ENCODE measurements at places on chromosomes 2 and 18.

GRCh38 chr2:108535357-108535631, 1.0 kb downstream of the LIMS1 start:
- no peaks in the 10 kb centered on the region for H3K27me3 ChIP-seq
- H3K36me3 ChIP-seq: no peaks in the 10 kb centered on the region
- peaks cover 28% of the 10 kb centered on the region for H3K4me1 ChIP-seq
- H3K4me3 ChIP-seq: peak overlapping the region; percentile 45
- H3K27ac ChIP-seq: no peak overlapping the region

GRCh38 chr2:49950646-49951045, 796.3 kb upstream of the FSHR start:
- H3K27me3 ChIP-seq: no peaks in the 10 kb centered on the region
- no peak overlapping the region for H3K27ac ChIP-seq
- no peaks in the 10 kb centered on the region for H3K4me1 ChIP-seq
- DNase-seq: no peak
- H3K36me3 ChIP-seq: no peaks in the 10 kb centered on the region
- H3K4me3 ChIP-seq: no peak overlapping the region

DNA sequence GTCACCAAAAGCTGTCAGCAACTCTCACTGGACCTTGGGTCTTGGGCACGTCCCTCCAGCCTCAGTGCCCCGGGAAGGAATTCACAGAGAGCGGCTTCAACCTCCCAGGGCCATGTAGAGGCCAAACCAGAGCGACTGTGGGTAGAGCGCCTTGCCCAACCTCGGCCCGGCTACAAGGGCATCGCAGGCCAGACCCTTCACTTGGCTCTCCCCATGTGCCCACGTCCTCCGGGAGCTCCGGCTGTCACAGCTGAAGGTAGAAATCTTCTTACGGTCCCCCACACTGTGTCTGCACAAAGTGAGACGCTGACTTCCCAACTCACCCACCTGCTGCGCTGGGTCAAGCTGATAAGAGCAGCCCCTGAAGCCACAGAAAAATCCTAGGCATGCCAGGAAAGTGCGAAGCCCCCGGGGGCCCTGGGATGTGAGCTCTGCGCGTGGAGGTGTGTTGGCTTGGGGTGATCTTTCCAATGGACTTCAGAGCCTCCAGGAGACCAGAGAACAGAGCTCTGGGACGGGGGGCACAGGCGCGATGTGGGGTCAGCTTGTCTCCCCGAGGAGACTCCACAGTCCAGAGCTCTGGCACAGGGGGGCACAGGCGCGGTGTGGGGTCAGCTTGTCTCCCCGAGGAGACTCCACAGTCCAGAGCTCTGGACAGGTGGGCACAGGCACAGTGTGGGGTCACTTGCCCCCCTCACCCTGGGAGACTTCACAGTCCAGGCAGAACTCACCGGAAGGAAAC, 105.5 kb downstream of the RTP5 start:
- no peak for DNase-seq
- H3K4me3 ChIP-seq: no peak overlapping the region
- no peak overlapping the region for H3K27ac ChIP-seq
- no peaks in the 10 kb centered on the region for H3K4me1 ChIP-seq
- no peaks in the 10 kb centered on the region for H3K27me3 ChIP-seq

GRCh38 chr2:63772061-63772460, 69.6 kb upstream of the UGP2 start:
- H3K4me3 ChIP-seq: no peak overlapping the region
- H3K4me1 ChIP-seq: no peaks in the 10 kb centered on the region
- DNase-seq: no peak
- H3K36me3 ChIP-seq: no peaks in the 10 kb centered on the region

DNA sequence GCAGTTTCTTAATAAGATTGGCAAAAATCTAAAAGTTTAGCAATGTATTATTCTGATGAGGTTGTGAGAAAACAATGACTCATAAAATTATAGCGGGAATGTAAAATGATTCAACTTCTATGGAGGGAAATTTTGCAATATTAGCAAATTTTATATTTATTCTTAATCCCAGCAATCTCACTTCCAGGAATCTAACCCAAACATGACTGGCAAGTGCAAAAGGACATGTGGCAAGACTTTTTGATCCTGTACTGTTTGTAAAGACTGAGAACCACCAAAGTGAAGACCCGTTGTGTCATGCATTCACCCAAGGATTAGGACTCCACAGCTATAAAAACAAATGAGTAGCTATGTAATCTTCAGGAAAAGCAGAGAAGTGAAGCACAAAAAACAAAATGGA, 234.8 kb upstream of the KYNU start:
- DNase-seq: no peak
- no peaks in the 10 kb centered on the region for H3K27me3 ChIP-seq
- no peak overlapping the region for H3K4me3 ChIP-seq
- H3K36me3 ChIP-seq: no peaks in the 10 kb centered on the region
- H3K4me1 ChIP-seq: no peaks in the 10 kb centered on the region

DNA sequence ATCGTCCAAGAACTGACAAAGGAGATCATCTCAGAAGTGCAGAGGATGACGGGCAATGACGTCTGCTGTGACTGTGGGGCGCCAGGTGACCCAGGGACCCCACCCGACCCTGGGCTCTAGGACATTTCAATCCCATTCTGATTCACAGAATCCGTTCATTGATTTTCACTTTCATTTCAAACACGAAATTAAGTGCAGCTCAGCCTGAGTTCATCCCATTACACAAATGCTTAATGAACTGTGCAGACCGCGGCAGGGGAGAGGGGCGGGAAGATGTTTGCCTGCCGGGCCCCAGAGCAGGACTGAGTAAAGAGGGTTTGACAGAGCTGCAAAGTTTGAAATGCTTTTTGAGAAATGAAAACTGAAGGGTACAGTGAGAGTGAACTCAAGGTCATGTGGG, 67.1 kb downstream of the ITGB1BP1 start:
- H3K27ac ChIP-seq: no peak overlapping the region
- no peaks in the 10 kb centered on the region for H3K4me1 ChIP-seq
- no peaks in the 10 kb centered on the region for H3K36me3 ChIP-seq
- H3K4me3 ChIP-seq: no peak overlapping the region
- DNase-seq: no peak

DNA sequence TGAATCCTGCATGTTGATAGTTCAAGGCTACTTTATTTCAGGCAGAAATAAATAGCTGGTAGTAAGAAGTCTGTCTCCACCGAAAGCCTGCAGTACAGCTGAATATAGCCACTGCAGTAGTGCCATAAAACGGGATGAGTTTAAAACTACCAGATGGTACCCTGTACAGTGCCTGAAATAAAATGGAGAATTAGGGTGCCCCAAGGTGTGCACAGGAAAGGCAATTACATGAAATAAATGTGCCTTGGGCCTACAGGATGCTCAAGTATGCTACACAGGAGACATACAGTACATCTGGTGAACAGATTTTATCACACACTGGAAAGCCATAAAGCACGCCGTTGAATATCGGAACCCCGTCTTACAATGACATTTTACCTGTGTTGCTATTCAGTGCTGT, 447.7 kb upstream of the HNRNPA3 start:
- H3K27me3 ChIP-seq: no peaks in the 10 kb centered on the region
- H3K27ac ChIP-seq: no peak overlapping the region
- H3K4me1 ChIP-seq: no peaks in the 10 kb centered on the region
- H3K4me3 ChIP-seq: no peak overlapping the region
- DNase-seq: no peak
- no peaks in the 10 kb centered on the region for H3K36me3 ChIP-seq

DNA sequence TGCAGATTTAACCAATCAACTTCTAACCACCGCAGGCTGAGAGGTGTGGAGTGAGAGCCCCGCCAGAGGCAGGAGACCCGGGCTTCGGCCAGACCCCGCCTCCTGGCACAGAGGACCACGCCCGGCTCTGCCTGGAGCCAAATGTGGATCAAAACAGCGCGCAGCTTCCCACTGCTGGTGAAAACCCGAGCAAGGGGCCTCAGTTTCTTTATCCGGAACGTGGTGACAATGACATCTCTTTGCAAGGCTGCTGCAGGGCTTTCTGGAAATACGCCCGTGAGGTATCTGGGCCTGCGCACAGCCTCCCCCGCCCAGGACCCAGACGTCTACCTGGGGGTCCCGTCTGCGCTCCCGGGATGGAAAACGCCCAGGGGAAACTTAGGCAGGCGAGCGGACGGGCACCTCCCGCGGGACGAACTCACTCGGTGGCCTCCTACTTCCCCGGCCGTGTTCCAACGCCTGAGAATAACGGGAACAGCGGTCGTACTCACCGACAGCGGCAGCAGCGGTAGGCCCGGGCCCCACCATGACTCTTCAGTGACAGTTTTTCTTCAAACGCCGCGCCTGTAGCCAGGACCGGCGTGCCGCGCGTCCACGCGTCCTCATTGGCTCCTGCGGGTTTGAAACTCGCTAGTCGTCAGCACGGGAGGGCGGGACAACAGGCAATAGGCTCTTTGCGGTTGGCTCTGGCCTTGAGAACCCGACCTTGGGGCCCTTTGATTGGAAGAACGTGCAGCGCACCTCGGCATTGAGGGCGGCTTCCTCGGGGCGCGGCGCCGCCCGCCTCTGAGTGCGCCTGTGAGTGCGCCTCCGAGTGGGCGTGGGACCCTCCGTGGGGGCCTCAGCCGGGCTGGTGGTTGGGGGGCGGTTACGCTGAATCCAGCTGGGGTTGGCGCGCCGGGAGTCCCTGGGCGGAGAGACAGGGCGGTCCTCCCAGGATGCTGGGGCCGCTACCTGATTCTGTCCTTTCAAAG, at the start of gene CKAP2L:
Gene CKAP2L (minus strand): TSS at position 539 of the 974 bp plus-strand sequence. CDS start 11 bp downstream, at position 528.
- H3K27me3 ChIP-seq: no peaks in the 10 kb centered on the region
- no peaks in the 10 kb centered on the region for H3K36me3 ChIP-seq
- H3K4me3 ChIP-seq: peak within 1 kb of the TSS; percentile 39
- DNase-seq: peak; percentile 97
- H3K27ac ChIP-seq: peak within 1 kb of the TSS; percentile 60
- H3K4me1 ChIP-seq: peaks cover 29% of the 10 kb centered on the region

DNA sequence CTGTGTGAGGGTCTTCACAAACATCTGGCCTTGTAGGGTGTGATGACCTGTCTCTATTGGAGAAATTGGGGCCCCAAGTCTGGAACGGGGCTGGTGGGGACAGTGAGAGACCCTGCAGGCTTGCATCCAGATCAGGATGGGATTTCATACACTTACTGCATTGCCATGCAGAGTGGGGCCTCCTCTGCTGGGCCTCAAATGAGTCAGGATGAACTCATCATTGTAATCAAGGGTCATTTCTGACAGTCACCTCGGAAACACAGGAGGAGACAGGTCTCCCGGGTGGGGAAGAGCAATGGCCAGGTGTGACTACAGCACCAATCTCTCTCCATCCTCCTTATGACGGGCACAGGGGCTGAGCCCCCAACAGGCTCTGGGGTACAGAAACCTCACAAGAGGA, 48.1 kb upstream of the GALR1 start:
- H3K27ac ChIP-seq: no peak overlapping the region
- H3K4me1 ChIP-seq: no peaks in the 10 kb centered on the region
- H3K4me3 ChIP-seq: no peak overlapping the region
- H3K36me3 ChIP-seq: no peaks in the 10 kb centered on the region
